Stimulated activated CD8-positive, alpha-beta memory T cell treated with anti-CD3 and anti-CD28 coated beads, Interleukin-7, amount 100 ng/mL, for 1 hour (primary cell): ENCODE measurements at places on chromosomes 4 and X.

DNA sequence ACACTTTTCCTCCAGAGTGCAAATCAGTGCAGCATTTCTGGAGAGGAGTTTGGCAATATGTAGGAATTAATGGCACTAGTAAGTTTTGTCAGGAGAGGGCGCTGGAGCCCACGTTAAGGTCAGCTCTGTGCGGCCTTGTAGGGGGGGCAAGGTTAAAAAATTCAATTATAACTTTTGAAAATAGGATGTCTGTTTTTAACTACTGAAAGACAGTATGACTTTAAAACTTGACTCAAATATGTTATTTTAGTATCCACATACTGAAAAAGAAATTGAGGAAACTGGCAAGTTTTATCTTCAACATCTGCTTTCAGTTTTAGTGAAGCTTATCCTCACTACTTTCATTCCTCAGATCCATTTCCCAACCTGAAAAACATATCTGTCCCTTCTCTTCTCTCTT, 30.9 kb upstream of the HSD17B13 start:
- no peak for DNase-seq

DNA sequence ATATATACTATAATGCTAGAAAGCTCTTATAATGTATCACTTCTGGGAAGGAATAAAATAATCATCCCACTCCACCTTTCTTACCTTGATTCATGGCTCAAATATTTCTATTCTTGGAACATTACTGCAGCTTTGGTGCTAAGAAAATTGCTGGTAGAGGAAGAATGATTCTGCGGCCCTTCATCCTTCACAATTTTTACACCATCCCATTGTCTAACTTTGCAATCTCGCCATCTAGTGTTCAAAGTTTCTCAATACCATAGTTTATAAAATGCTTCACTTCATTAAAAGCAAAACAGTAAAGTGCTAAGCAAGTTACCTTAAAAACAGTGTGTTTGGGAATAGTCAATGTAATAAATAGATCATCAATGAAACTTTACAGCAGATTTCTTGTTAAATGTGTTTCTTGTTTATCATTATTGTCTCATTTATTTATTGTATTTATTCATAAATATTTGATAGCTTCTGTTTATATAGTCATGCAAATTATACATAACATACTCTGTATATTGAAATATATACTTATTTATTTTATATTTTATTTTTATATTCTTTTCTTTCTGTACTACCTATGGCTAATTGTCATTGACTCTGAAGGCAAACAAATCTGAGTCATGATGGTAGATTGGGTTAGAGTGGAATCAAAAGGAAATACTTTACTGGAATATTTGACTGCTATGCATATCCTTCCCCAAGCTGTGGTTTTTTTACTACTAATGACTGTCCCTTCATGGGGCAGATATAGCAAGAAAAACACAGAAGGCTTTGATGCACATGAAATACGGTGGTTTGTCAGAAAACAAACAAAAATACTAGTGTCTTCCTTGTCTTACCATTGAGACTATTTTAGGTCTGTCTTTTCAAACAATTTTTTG, 390.7 kb downstream of the MAPK10 start:
- no peak for DNase-seq

GRCh38 chr4:10169839-10170387, 53.3 kb upstream of the WDR1 start:
- DNase-seq = no peak

DNA sequence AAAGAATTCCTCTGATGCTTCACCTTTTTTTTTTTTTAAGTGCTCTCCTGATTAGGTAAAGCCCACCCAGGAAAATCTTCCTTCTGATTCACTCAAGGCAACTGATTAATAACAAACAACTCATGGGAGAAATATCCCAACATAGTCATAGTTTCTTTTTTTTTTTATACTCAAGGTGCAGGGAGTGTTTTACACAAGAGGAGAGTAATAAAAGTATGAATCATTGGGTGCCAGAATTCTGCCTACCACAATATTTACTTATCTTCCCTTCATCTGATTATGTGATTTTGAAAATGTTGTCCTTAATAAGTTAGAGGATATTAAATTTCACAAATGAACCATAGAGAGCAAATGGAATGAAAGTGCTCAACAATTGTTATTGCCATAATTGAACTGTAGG, 329.9 kb downstream of the TECRL start:
- DNase-seq = no peak

DNA sequence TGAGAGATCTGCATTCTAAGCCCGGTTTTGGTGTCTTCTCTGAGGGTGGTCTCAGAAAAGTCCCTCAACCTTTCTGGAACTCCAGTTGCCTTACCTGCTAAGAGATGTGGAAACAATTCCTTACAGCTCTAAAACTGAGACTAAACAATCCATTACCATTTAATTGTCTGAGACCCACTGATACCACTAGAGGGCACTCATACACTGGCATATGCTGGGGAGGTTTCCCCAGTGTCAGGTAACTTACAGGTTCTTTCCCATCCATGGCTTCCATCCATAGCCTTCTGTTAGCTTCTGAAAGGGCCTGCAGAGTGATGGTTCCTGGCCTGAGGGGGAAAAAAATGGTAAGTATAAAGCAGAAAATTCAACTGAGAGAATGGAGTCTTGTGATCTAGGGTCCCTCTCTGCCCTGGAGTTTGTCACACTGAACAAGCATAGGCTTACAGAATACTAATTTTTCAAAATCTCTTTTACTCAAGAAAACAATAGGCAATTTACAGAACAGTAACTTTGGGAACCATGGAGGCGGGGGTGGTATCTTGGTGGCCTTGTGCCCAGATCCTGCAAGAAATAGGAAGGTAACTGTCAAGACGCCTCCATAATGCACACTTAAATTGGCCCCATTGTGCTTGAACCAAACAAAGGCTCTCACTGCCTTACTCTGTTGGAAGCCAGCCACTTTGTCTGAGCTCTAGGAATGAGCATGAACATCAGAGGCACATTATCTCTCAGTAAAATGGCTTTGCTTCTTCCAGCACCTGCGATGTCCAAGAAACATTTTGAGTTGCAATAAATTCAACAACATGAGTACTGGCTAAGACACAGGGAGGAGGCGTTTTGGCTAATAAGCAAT, 236.1 kb downstream of the OPHN1 start:
- no peak for DNase-seq

DNA sequence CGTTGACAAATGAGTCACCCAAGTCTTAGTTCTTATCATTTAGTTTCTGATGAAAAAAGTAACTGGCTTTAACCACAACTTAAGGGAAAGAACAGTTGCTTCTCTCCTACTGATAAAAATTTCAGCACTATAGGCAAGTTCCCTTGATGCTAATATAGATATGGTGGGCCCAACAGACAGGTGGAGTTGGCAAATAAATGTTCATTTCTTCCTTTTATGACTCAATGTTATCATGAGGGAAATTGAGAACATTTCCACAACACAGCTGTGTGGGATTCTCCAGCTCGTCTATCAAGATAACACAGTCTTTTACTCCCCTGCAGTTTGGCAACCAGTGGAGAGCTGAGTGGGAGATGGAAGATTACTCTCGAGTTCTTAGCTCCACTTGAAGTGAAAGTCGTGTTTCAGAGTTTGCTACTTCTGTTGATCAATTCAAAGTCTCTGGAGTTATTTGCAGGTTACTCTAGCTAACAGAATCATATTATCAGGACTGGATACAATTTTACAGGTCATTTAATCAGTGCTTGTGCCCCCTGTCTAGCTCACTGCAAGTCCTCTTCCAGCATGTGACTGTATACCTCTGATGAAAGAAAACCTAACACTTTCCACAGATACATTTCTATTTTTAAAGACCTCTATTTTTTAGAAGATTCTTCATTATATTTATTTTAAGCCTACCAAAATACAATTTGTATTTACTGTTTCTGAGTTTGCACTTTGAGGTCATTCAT, 270.6 kb upstream of the GK2 start:
- no peak for DNase-seq

DNA sequence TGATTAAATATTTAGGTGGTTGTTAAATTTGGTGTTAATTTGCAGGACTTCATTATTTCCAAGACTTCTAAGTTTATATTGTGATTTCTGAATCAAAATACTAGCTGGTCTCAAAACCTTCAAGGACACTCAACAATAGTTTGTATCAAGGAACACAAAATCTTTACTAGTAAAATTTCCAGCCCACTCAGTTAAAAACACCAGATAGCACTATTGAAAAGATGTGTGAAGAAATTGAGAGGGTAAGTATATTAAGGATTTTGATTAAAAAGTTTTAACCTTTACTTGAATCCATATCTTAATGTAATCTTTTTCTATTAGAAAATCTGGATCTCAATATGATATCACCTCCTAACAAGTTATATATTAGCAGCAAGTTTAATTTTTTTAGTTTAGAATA, 89.3 kb upstream of the UGT8 start:
- no peak for DNase-seq

- no peak for DNase-seq
Observed at GRCh38 chr4:11138964-11139363, 289.7 kb downstream of the HS3ST1 start.

- no peak for DNase-seq
Observed at GRCh38 chr4:128232719-128233118, 54.9 kb downstream of the PGRMC2 start.

DNA sequence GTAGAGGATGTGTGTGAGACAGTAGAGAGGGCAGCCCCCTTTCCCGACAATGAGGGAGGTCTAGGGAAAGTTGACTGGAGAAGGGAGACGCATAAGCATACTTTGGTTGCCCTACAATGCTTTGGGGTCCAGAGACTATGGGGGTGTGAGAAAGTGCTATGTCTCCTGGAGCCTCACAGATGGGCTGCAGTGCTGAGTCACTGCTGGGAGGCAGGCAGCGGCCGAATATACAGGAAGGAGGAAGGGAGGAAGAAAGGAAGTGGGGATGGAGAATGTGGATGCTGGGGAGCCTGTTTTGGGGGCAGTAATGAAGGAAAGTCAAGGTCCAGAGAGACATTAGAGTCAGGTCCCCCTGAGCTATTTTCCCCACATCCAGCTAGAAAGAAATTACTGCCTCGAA, 12.7 kb downstream of the DRP2 start:
- no peak for DNase-seq

DNA sequence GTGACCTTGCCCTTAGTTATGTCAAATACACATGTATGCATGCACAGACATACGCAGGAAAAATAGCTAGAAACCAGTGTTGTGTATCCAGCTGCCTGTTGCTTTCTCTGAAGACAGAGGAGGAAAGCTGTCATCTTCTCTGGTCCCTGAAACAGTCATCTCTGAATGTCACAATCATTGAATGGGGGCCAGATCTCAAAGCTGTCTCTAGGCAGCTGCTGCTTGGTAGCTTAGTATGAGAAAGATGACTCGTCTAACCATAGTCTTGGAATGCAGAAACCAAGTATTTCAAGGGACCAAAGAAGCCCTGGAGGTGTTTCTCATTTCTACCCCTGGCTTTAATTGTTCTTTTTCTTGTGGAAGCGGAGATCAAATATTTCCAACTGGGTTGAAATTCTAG, 4.0 kb downstream of the GRIA3 start:
- no peak for DNase-seq

DNA sequence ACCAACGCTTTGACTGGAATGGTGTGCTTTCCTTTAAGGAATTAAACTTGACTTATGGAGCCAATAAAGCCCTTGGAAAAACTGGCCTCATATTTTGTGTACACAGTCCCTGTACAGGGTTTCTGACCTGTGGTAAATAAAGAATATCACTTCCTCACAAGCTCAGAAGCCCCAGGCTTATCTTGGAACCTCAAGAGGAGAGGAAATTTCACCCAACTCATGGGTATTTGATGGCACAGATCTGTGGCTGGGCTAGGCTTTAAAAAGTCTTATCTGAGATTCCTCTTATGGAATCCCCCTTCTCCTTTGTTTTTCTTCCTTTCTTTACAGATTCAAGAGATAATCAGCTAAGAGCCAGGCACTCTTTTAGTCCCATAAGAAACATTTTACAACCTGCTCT, 89.3 kb upstream of the USP38 start:
- DNase-seq = no peak

GRCh38 chr4:110248100-110248499, 49.7 kb upstream of the ELOVL6 start:
- no peak for DNase-seq

DNA sequence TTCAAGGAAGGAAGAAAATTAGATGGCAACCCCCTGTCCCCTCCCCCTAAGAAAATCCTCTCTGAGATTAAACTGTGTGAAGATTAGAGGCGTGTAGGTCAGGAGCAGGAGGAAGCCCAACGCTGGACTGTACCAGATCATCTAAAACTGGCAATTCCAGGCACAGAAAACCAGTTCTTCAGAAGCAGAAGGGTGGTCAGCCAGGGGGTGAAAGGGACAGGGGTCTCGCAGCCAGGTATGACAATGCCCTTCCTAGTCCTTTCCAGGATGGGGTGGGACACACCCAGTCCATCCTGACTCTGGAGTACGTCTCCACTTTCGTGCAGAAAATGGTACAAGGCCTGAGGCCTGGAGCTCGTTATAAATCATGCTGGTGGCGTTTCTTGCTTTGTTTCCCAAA, 3.3 kb upstream of the RHOH start:
- no peak for DNase-seq

GRCh38 chr4:147901388-147901787, 169.5 kb downstream of the ARHGAP10 start:
- no peak for DNase-seq

GRCh38 chr4:7894098-7894676, 45.5 kb downstream of the AFAP1 start:
- DNase-seq = no peak

DNA sequence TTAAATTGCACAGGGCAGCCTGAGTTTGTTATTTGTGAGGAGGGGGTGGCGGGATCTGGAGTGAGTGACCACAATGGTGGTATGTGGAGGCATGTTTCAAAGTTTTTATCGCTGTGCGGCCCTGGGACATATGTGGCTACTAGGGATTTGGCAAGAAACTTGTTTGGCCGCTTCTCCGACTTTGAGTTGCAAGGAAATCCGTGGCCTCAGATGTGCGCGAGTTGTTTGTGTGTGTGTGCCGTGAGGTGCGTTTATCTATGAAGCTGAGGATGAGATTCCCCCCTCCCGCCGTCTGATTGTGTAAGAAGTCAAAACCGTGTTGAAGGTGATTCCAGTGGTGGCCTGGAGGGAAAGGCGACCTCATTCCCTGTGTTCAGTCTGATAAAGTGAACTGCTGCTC, 1.4 kb downstream of the JADE3 start:
- no peak for DNase-seq

GRCh38 chr4:12203945-12204344, 775.3 kb upstream of the HS3ST1 start:
- DNase-seq = no peak

DNA sequence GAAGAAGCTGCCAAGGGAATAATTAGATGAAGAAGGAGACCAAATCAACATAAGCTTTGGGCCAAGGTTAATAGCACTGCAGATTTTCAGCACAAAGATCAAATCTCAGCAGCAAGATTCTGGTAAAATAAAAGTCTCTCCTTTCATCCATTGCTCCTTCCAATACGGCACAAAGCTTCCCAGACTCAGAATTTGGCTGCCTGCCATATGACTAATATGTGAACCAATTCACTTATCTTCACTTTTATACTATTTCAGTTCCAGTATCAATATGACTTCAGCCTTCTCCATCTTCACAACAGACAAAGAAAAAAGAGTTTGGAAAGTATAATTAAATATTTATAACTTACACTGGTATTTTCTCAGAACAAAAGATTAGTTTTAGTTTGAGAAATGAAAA, 978.3 kb upstream of the GRID2 start:
- no peak for DNase-seq

GRCh38 chr4:55838952-55839351, 14.5 kb upstream of the EXOC1 start:
- no peak for DNase-seq

- DNase-seq = no peak
Observed at GRCh38 chrX:19811807-19812604, 75.4 kb downstream of the SH3KBP1 start.
